ENCODE measurements at places on chromosomes 5 and 9.
A peak's percentile ranks its signal among the peaks of the same experiment; 100 is the strongest.

DNA sequence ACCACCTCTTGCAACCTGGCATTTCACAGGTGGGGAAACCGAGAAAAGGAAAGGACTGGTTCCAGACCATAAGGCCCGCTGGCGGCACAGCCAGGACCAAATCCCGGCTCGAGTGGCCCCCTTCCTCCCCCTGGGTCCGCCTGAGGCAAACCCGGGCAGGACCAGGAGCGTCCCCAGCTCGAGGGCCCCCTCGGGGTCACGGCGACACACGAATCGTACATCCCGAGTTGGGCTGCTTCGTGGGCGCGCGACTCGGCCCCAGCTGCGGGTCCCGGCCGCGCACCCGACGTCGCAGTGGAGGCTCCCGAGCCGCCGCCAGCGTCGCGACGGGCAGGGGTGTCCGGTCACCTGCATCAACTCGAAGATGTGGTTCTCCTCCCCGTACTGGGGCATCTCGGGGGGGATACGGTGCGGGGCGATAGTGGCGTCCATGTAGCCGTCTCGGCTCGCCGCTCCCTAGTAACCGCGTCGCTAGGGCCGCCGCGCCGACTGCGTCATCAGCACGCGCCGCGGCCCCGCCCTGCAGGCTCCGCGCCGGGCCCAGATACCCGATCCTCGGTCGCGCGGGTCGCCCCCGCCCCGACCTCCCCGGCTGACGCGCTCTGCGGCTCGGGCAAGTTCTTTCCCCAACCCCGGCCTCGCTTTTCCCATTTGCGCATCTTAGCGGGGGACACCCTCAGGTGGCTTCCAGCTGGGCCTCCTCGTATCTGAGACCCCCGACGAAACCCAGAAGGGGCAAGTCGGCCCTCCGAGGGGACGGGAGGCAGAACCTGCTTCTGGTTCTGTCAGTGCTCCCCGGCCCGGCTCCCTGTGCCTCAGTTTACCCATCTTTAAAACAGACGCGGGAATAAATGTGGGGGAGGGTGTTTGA lies at the start of gene AK8:
Gene AK8, minus strand, starts transcription at position 461 of the 871 bp plus-strand sequence. Its CDS starts 29 bp downstream, at position 432.
- DNase-seq: no peak

- DNase-seq: no peak
Observed at GRCh38 chr9:121206516-121207370, 5.1 kb upstream of the RAB14 start.

DNA sequence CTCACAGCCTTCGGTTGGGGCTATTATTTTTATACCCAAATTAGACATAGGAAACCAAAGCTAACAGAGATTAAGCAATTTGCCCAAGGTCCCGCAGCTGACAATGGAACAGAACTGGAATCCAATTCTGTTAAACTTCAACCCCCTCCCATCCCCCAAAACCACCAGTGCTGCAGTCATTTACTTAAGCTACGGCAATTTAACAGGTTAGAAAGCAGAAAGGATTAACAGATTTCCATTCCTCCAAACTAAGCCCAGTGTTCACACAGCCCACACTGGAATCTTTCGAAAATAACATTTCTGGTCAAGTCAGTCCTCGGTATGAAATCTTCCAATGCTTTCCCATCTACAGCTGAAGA lies 1023.1 kb upstream of the DMAC1 start:
- DNase-seq: no peak

- no peak for DNase-seq
Observed at GRCh38 chr9:115216873-115217272, 98.9 kb upstream of the TNC start.

- no peak for DNase-seq
Observed at GRCh38 chr9:113653746-113654604, 190.4 kb downstream of the RGS3 start.

- no peak for DNase-seq
Observed at GRCh38 chr9:124813501-124814163, 36.7 kb downstream of the OLFML2A start.

DNA sequence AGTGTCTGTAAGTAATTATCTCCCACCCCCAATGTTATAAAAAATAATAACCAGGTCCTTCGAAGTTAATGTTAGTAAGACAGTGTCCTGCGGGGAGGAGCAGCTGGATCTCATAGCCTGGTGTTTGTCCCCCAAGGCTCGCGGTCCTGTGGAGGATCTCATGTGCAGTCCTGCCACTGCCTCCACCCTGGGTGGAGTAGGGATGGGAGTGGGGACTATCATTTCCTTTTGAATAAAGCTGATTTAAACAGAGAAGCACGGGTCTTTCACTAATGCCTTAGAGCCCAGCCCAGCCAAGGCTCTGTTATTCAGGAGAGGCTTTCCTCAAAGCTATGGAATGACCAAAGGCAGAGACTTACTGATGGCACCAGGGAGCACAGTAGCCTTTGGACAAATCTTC lies 40.2 kb downstream of the SUB1 start:
- DNase-seq: no peak

GRCh38 chr5:42403236-42403635 lies 20.0 kb upstream of the GHR start:
- no peak for DNase-seq

GRCh38 chr9:101487443-101487840 lies 46.2 kb upstream of the RNF20 start:
- no peak for DNase-seq

DNA sequence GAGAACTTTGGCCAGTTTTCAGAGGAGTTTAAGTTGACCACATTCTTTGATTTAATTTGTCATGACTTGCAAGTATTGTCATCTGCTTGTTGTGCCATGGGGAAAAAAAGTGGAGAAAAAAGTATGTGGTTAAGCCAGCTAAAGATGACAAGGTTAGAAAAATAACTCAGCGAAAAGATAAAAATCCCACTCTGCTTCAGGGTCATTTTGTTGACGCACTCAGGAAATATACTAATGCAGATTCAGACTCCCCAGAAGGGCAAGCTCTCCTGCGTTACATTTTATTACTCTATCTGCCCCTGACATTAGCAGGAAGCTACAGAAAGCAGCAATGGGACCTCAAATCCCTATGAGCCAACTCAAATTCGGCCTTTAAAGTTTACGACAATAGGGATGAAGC lies 27.6 kb upstream of the TESK1 start:
- no peak for DNase-seq

DNA sequence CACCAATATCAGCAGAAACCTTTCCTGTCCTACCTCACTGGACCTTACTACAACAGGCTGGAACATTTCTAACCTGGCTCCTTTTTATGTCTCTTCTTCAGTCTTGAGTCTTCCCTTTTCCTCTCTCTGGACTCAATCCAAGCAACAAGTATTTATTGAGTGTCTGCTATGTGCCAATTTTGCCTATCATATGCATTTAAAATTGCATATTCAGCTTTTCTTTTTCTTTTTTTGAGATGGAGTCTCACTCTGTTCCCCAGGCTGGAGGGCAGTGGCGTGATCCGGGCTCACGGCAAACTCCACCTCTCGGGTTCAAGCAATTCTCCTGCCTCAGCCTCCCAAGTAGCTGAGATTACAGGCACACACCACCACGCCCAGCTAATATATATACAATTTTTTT lies 65.8 kb downstream of the MEIKIN start:
- DNase-seq: no peak

DNA sequence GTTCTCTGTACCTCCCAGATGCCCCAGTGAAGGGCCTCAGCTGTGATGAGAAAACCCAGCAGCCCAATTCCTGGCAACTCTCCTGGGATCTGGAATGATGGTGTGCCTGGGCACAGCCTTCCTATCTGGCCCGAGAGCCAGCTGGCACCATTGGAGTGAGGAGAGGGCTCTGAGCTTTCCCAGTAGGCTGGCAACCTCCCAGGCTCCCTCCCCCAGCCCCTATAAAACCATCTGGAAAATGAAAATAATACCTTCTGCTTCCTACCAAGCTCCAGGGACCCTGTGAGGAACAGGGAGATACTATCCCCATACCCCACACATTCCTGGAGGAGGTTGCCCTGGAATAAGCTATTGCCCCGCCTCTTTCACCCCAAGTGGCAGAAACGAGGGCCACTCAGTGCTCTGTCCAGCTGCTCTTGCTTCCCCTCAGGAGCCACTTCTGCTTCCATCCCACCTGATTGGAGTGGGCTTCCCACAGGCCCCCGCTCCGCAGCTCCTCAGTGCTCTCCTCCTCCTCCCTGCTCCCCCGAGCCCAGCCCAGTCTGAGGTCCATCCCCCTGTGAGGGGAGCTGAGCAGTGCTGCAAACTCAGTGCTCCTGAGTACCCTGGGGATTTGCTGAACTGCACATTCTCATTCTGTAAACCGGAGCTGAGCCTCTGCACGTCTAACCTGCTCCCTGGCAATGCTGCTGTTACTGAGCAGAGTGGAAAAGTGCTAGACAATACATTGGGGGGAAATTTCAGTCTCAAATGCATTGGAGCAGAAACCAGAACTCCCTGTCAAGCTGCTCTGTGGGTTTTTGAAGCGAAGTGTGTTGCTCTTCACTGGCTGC lies 74.7 kb downstream of the THBS4 start:
- DNase-seq: no peak

DNA sequence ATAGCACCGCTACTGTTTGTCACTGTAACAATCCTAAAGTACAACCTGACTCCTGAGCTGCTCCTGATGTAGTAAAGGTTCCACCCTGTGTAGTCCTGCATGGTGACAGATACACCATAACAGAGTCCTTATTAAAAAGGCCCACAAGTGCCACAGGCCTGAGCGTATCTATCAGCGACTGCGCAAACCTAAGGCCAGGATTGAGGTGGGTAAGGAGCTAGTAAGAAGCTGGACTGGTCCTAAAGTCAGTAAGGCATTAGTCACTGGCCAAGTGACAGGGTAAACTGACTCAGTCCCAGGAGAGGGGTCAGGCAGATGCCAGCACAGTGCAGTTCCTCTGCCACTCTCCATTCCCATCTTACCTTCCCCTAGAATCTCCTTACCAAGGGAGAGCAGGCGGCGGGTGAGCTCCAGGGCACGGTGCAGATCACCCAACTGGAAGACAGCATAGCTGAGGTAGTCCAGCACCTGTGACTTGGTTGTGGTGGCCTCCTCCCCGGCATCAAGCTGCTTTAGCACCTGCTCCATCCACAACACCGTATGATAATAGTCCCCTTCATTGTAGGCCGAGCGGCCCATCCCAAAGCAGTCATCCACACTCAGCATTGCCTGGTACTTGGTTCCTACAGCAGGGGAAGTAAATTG lies 17.6 kb downstream of the P4HA2 start:
- no peak for DNase-seq

GRCh38 chr5:108280248-108280647 lies 101.7 kb downstream of the FBXL17 start:
- no peak for DNase-seq

DNA sequence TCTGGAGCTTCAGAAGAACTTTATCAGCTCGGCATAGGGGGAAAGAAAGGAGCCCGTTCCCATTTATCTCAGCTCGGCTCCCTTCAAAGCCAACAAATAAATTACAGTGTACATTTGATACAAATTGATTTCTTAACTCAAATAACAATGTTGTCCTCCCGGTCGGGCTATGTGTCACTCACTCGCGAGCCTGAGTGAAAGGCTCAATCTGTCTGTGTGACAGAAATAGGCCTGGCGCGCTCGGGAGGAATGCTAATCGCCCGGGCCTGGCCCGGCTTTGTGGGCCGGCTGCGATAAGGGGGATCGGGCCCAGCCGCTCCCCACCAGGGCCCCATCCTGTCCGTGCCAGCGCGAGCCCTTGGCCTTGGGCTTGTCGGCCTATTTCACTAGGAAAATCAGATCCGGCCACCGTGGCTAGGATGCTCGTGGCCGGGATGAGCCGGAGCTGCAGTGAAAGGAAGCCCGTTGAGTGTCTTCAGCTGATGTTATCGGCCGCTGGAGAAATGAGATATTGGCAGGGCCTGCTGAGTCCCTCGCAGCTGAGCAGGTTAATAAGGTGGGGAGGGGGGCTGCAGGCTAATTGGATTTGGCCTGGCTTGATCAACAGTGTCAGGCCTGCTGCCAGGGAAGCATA lies 258.7 kb downstream of the IRX1 start:
- DNase-seq: no peak

- DNase-seq: no peak
Observed at GRCh38 chr5:106759581-106759980, 911.2 kb downstream of the EFNA5 start.

- DNase-seq: peak; percentile 93
Observed at GRCh38 chr5:26700759-26701384, 337.5 kb downstream of the CDH9 start.

DNA sequence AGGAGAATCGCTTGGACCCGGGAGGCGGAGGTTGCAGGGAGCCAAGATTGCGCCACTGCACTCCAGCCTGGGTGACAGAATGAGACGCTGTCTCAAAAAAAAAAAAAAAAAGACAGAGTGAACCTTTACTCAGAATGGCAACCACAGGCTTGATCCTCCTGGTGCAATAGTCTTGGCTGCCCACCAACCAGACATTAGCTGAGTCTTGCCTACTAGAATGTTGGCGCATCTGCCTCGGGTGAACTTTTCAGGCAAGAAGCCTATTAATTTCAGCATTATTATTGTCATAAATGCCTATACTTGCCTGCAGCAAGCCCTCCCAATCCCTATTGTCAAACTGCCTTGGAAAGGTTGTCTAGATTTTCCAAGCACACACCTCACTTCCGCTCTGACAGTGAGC lies 4.2 kb downstream of the SERINC5 start:
- DNase-seq: no peak

DNA sequence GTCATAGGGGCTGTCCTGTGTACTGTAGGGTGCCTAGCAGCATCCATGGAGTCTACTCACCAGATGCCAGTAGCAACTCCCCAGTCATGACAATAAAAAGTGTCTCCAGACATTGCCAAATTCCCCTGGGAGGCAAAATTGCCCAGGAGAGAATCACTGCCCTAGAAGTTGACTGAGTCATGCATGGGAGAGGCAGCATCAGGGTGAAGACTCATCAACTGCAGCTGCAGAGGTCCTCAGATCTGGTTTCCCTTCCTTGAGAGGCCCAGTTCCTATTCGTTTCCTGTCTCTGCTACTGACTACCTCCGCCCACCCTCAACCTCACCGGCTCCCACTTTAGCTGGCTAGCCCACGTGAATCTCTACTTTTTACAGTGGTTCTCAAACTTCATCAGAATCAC lies 88.6 kb upstream of the AGXT2 start:
- DNase-seq: no peak

- no peak for DNase-seq
Observed at GRCh38 chr5:74337254-74337983, 303.1 kb downstream of the ENC1 start.

GRCh38 chr9:38687992-38688391 lies 31.9 kb downstream of the FAM240B start:
- DNase-seq: no peak

DNA sequence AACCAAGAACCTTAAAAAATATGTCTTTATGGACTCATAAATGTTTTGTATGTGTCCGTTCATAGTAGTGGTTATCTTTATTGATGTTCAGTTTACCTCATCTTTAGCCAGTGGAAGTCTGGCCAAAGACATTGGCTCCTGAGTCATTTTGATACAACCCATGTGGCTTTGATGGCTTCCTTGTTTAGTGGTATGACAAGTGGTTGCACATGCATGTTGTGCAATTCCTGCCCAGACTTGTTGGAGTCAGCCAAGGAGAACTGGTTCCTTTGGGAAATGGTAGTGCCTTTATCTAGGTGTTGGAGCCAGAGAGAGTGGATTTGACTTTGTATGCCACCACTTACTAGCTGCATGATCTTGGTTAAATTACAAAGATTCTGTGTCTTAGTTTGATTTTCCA lies 94.3 kb downstream of the RPS23 start:
- no peak for DNase-seq

- DNase-seq: no peak
Observed at GRCh38 chr5:54844905-54845566, 140.4 kb downstream of the ESM1 start.
